Fibroblast of pulmonary artery (primary cell): ENCODE measurements at places on chromosomes 6 and 20.

DNA sequence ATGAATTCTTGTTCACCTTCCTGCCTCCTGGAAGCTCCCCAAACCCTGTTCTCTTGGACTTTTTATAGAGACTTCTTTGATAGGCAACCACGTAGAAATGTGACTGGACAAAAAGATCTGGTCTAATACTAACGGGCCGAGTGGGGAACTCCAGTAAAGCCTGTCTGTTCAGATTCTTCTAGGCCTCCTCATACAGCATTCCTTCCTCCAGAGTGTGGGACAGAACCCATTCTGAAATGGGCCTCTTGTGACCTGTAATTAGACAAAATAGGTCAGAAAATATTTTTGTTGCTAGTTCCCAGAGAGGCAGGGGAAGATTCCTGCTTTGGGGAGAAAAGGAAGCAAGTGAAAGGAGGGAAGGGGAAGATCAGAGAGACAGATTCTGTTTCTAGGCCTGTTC is 374.3 kb downstream of the CDH26 start:
- no peak for DNase-seq

DNA sequence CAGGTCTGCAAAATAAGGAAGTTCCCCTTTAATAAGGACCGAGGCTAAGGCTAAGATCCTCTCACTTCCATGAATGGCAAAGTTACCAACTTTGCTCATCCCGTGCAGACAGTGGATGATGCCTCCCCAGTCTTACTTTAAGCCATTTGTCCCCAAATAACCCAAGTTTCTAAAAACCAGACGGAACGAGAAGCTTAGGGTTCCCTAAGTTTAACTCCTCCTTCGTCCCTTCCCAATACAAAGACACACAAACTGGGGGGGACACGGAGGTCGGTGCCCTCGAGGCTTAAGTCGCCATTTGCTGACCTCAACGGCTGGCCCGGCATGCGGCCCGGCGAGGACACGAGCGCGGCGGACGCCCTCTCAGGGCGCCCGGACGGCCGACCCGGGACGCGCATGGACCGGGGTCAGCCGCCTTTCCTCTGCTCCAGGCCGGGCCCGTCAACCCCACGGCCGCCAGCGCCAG is 527 bp downstream of the FBXO30 start:
- no peak for DNase-seq

- DNase-seq: peak; percentile 39
These were observed 2.4 kb downstream of the MYO6 start for GRCh38 chr6:75751443-75751842.

- DNase-seq: no peak
These were observed 6.2 kb downstream of the LRRC1 start for GRCh38 chr6:53801022-53801421.

- DNase-seq: no peak
These were observed 123.2 kb downstream of the TAF4 start for GRCh38 chr20:61942526-61942925.

- DNase-seq: peak; percentile 13
These were observed 170.7 kb upstream of the KCNK16 start for GRCh38 chr6:39493174-39493573.
